Type B pancreatic cell (in vitro differentiated cells): ENCODE measurements at places on chromosomes 13 and 19. TPM values are rescaled to one million over a fixed set of nuclear protein-coding genes. Genes with fewer than 3 reads are reported as not detected.

- DNase-seq = peak; percentile 74
- H3K27ac ChIP-seq = peak overlapping the region; percentile 88
- peaks cover 9% of the 10 kb centered on the region for H3K4me1 ChIP-seq
- peak overlapping the region; percentile 89 for H3K4me3 ChIP-seq
- peaks cover 19% of the 10 kb centered on the region for H3K27me3 ChIP-seq
Observed at GRCh38 chr13:113152984-113153809, 5.3 kb upstream of the PROZ start.

DNA sequence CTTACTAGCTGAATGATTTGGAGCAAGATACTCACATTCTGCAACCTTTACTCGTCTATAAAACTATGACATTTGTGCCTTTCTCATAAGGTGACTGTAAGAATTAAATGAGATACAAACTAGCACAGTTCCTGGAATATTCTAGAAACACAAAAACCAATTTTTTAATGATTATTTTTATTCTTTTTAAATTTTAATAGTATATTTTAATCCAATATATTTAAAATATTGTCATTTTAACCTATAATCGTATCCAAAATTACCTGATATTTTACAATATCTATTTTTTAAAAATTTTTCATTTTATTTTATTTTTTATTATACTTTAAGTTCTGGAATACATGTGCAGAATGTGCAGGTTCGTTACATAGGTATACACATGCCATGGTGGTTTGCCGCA, 238.1 kb downstream of the OLFM4 start:
- H3K4me3 ChIP-seq = no peak overlapping the region
- no peaks in the 10 kb centered on the region for H3K27me3 ChIP-seq
- no peak for DNase-seq
- no peak overlapping the region for H3K27ac ChIP-seq
- H3K36me3 ChIP-seq = no peaks in the 10 kb centered on the region

DNA sequence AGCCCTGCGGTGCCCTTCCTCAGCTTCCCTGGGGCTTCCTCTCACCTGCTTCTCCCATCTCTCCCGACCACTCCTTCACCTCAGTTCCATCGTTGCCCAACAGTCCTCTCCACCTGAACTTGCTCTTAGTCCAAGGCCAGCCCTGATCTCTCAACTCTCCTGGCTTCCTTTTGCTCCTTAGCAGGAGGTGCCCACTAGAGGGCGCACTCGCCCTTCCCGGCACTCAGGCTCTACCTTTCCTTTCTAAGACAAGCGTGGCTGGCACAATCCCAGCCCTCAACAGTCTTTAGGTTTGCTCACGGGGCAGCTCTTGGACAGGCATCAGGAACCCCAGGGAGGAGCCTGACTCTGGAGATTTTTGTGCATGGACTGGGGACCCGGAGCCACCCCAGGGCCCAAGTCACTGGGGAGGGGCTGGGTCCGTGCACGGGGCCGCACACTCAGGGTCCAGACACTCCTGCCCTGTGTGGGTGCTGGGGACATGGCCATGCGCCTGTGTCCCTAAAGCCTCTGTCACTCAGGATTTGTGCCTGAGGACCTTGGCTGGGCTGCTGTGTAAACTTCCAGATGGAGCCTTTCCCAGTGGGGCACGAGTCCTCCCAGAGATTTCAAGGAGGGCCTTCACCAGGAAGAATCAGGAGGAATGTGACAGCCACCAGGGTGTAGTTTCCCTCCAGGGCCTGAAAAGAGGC, 12.1 kb upstream of the CEACAM8 start:
- no peaks in the 10 kb centered on the region for H3K4me1 ChIP-seq
- DNase-seq = no peak
- H3K27me3 ChIP-seq = peaks cover 4% of the 10 kb centered on the region
- no peaks in the 10 kb centered on the region for H3K36me3 ChIP-seq

GRCh38 chr19:10269333-10270179, 1.4 kb upstream of the ICAM1 start:
- peaks cover 52% of the 10 kb centered on the region for H3K27me3 ChIP-seq
- no peaks in the 10 kb centered on the region for H3K4me1 ChIP-seq
- peak; percentile 87 for DNase-seq
- H3K27ac ChIP-seq = no peak overlapping the region
- peak overlapping the region; percentile 71 for H3K4me3 ChIP-seq
- no peaks in the 10 kb centered on the region for H3K36me3 ChIP-seq

- H3K4me1 ChIP-seq = no peaks in the 10 kb centered on the region
- no peak for DNase-seq
- H3K27me3 ChIP-seq = no peaks in the 10 kb centered on the region
- no peak overlapping the region for H3K4me3 ChIP-seq
- H3K36me3 ChIP-seq = no peaks in the 10 kb centered on the region
Observed at GRCh38 chr19:57075801-57076492, 43.8 kb upstream of the USP29 start.

DNA sequence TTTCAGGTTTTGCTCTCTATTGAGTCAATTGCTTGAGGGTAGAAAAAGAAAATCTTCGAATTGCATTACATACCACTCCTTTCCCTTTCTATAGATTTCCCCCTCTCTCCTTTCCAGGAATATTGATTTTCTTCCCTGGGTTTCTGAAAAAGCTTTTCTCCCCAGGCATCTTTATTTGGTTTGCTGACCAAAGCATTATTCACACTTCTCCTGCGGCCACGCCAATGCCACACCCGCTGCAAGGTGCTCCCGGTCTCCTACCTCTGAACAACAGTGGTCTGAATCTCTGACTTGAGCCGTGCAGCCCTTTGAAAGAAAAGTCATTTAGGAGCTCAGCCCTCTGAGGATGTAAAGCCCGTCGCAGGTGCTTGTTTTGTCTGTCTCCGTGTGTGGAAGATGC, 350.9 kb upstream of the TMTC4 start:
- DNase-seq = no peak
- no peak overlapping the region for H3K4me3 ChIP-seq
- H3K27me3 ChIP-seq = peaks cover 10% of the 10 kb centered on the region
- no peak overlapping the region for H3K27ac ChIP-seq

GRCh38 chr19:6333439-6333838, at the start of gene ACER1:
TSS of gene ACER1 (minus strand) at chr19:6333612. CDS start at chr19:6333551, 61 bp downstream.
- no peaks in the 10 kb centered on the region for H3K4me1 ChIP-seq
- no peaks in the 10 kb centered on the region for H3K36me3 ChIP-seq
- H3K27me3 ChIP-seq = no peaks in the 10 kb centered on the region
- H3K4me3 ChIP-seq = no peak within 1 kb of the TSS

CPAMD8 gene
- total RNA-seq = 27.6 and 42.9 TPM in 2 replicates
